ENCODE measurements at places on chromosomes 2 and 18.

DNA sequence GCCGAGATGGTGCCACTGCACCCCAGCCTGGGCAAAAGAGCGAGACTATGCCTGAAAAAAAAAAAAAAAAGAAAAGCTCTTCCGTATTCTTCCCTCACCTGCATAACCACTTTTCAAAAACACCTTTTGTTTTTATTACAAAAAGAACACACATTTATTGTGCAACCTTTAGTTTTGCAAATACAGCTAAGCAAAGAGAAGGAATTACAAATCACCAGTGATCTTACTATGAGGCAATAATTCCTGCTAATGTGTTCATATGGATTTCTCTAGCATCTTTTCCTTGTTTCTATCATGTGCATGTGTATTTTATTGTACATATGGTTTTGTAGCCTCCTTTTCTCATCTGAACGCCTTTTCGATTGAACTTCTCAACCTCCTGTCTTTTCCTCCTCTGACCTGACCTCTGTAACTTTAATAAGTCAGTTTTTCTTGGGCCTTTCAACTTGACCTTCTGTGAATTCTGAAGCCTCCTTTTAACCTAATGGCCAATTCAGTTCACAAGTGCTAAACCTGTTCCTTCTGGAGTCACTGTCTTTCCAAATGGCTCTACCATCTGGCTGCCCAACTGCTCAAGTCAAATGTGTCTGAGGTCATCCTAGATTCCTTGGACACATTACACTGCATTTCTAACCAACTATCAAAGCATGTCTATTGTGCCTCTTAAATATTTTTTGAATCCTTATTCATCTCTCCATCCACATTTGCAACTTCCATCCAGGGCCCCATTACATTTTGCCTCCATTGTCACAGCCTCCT is 59.1 kb upstream of the DAPL1 start:
- no peak for DNase-seq

GRCh38 chr18:45334191-45334590 is 281.1 kb upstream of the SLC14A2 start:
- no peak for DNase-seq

- no peak for DNase-seq
These were observed 96.8 kb downstream of the DNAH6 start for GRCh38 chr2:84613082-84613481.

- no peak for DNase-seq
These were observed 39.6 kb downstream of the PTPN2 start for GRCh38 chr18:12844391-12844790.

DNA sequence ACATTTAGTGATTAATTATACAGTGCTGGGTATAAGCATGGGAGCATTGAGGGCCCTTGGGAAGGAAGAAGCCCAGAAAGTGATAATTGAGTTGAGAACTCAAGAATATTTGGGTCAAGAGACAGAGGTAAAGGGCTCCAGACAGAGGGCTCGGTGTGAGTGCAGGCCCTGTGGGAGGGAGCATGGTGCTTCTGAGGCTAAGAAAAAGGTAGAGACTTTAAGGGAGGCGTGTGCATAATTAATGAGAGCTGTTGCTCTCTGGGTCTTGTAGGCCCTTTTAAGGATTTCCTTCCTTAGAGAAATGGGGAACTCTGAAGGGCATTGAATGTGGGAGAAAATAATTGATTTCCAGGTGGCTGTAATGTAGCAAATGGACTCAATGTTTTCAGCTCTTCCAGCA is 735.0 kb upstream of the POU3F3 start:
- DNase-seq: no peak

DNA sequence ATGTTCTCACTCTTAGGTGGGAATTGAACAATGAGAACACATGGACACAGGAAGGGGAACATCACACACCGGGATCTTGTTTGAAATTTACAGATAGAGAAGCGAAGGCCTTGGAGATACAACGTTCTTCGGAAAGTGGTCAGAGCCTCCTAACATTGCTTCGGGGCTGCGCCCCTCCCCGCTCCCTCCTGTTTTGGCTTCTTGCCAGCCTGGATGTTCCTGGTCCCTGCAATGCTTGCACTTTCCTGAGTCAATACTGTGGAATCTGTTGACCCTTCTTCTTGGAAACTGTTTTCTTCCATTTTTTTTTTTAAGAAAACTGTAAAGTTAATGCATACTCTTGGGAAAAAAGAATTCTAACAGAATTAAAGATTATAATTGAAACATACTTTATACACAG is 360.8 kb downstream of the SOCS6 start:
- no peak for DNase-seq

DNA sequence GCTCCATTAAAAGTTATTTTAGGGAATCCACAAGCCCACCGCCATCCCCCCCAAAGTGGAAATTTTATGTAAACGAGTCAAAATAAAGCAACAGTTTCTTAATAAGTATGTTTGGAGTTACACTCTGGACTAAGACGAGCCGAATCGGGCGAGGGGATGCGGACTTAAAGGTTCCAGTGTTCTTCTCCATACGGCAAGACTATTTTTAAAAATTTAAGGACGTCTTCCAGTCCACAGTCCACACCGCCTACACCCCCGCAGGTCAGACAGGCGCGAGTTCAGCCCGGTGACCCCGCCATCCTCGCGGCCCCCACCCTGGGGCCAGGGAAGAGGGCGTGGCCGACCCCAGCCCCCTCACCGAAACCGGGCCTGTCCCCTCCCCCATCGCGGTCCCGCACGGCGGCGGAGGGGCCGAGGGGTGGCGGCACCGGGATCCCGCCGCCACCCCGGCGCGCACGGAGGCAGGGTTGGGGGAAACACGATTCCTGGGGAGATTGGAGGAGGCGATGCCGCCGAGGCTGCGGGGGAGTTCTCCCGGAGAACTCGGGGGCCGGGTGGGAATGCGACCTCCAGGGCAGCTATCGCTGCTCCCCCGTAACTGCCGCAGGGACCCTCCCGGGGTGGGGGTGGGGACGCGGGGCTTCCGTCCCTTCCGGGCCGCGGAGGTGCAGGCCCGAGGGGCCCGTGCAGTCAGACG is 24.5 kb upstream of the SMAD7 start:
- no peak for DNase-seq

GRCh38 chr2:126467367-126468054 is 188.4 kb upstream of the GYPC start:
- no peak for DNase-seq

DNA sequence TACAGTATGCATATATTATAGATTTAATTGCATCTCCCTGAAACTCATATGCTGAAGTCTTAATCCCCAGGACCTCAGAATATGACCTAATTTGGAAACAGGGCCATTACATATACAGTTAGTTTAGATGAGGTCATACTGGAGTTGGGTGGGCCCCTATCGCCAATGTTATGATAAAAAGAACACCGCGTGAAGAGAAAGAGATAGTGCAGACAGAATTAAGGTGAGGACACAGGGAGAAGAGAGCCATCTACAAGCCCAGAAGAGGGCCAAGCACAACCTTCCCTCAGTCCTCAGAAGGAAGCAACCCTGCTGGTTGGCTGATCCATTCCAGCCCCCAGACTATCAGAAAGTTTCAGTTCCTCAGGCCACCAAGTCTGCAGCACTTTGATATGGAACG is 311.9 kb upstream of the RAB6C start:
- no peak for DNase-seq

DNA sequence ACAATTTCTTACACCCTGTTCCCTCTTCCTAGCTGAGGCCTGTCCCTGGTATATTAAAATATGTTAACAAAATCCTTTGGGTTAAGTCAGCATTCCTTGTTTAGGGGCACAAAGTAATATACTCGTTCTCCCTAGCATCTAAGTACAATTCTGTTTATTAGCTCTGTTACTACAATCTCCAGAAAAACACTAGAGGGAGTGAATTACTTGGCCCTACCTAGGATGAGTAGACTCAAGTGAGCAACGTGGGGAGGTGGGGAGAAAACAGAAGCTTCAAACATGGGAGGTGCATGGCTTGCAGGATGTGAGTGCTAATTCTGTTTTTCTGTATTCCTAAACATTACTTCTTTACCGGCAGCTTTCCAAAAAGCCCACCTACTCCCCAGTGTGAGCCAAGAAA is 89.7 kb downstream of the FSIP2 start:
- DNase-seq: no peak

DNA sequence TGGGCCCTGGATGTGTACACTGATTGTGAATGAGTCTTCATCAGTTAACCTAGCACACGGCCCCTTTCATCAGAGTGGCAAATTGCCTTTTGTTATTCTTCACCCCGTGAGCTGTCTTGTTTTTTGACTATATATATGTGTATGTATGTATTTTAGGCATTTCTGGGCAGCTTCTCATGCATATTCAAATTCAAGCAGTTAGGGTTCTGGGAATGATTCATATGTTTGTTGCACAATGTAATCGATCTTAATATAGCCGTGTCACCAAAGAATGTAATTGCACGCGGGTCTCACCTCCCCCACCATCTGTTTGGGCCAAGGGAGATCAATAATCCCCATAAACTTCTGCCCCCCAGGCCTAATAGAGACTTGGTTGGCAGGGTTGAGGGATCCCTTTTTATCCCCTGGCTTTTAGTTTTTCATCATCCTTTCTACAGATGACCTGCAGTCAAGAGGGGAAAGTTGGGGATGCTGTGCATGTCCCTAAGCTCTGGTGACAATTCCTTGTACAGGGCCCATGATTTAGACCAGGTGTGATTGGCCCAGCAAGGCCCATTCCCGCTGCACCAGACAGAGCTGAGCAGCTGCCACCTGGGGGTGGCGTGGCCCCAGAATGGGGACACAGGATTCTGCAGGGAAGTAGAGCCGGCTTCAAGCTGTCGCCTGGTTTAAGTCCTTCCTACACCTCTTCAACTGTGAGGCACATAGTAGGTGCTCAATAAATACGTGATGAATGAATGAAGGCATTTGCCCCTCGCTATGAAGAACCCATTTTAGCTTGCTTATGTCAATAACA is 19.2 kb downstream of the KCNF1 start:
- no peak for DNase-seq

- no peak for DNase-seq
These were observed 50.3 kb downstream of the CAPN13 start for GRCh38 chr2:30756971-30757370.

DNA sequence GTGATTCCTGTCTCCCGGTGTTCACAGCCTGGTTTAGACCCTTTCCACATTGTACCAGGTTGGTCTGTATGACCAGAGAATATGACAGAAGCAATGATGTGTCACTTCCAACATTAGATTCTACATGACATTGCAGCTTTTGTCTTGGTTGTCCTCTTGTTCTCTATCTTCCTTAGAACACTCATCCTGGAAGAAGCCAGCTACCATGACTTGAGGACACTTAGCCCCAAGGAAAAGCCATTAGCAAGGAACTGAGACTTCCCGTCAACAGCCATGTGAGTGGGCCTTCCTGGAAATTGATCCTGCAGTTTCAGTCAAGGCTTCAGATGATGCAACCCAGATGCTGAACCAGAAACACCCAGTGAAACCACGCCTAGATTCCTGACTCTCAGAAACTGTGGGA is 143.3 kb downstream of the MREG start:
- no peak for DNase-seq
